ENCODE measurements at places on chromosomes 16 and 17.
A peak's percentile ranks its signal among the peaks of the same experiment; 100 is the strongest.

GRCh38 chr16:89744813-89745212 is 23.5 kb downstream of the ZNF276 start:
- DNase-seq: no peak

- peak; percentile 5 for DNase-seq
Observed at GRCh38 chr17:2801841-2802240, 5.6 kb downstream of the RAP1GAP2 start.

DNA sequence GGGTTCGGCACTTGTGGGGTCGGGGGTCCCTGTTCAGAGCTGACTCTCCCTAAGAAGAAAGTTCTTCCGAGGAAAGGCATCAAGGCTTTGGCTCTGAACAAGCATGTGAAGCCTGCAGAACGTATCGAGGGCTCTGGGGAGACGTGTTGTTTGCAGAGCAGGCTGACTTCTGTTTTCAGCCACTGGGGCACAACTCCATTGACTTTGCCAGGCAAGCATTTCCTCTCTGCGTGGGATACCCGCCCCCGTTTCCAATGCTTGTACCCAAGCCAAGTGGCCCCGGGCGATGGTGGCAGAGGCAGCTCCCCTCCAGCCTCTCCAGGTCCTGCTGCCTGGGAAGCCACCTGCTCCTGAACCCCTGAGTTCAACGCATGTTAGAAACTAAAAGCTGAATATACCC is 255.7 kb downstream of the RBFOX3 start:
- DNase-seq: no peak

GRCh38 chr16:63876103-63876502 is 1245.8 kb downstream of the CDH11 start:
- no peak for DNase-seq

DNA sequence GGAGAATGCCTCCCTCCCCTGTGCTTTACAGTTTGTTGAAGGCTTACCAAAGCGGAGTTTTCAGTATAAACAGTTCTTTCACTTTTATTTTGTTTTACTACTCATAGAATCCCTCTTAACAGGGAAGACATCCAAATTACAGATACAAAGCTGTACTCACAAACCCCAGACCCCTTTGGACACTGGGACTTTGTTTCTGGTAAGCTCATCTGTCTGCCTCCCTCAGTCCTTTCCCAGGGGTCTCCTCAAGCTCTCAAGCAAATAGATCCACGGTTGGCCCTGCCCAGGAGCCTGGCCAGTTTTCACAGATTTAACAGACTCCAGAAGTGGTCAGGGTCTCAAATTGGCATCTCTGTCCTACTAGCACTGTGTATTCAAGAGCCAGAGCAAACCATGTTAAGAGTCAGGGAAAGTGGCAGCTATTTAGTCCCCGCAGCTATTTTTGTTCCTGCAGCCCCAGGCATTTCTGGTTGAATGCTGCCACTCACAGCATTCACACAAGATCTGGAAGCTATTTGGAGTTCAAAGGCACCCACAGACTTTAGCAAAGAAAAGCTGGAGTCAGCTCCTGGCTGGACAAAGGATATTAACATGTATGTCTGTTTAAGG is 54.2 kb downstream of the TMEM100 start:
- no peak for DNase-seq

GRCh38 chr16:51390877-51391276 is 239.8 kb upstream of the SALL1 start:
- DNase-seq: no peak

DNA sequence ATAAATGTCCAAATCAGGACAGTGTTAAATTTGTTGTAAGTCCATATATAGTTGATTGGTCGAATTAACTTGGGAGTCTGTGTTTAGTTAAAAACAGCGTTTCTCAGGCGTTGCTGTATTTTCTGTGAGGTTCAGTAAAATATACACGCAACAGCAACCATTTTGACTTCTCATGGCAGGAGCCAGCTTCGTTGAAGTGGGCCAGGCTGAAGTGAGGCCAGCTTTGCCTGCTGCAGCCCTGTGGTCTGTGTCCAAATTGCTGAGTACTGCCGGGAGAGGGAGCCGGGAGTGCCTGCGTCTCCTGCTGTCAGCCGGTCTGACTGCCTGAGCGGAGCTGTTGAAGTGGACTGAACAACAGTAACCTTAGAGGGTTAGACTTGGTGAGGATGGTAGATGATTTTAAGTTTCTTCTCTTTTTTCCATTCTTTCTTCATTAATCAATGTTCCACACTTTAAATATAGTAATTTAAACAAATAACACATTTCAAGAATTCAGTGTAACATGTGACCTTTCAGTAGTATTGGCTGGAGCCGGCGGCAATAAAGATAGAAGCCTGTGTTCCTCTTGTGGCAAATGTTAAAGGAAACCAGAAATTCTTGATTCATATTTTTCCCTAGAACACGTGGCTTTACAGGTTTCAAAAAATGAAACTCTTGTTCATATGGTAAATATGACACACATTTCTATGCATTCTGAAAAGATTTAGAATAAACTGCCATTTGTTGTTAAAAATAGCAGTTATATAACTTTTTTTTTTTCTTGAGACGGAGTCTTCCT is 37.0 kb upstream of the ZNF750 start:
- DNase-seq: no peak

DNA sequence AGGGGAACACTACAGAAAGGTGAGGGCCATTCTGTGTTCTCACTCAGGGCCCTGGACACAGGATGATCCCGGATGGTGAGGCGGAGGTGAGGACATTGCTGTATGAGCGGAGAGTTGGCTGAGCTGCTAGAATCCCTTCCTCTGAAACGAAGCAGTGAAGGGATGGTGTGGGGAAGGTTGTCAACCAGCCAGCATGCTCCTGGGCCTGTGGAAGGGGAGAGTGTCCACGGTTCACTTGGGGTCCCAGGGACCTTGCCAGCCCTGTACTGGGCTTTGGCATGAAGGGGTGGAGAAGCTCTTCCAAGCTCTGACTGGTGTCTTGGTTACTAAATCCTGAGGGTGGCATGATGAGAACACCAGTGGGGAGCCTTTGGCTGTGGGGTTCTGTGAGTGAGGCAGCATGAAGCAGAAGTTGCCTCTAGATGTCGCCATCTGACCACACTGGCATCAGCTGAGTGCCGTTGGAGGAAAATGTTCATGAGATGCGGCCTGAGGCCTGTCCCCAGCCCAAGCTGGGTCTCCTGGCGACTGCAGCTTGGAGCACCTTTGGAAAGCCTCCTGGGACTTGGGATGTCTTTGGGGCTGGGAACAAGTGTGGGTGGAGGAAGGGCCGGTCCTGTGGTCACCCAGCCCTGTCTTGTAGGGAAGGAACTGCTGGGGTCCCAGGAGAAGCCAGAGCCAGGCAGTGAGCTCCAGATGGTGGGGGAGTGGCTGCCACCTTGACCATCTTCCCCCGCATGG is 14.8 kb downstream of the PDP2 start:
- no peak for DNase-seq

DNA sequence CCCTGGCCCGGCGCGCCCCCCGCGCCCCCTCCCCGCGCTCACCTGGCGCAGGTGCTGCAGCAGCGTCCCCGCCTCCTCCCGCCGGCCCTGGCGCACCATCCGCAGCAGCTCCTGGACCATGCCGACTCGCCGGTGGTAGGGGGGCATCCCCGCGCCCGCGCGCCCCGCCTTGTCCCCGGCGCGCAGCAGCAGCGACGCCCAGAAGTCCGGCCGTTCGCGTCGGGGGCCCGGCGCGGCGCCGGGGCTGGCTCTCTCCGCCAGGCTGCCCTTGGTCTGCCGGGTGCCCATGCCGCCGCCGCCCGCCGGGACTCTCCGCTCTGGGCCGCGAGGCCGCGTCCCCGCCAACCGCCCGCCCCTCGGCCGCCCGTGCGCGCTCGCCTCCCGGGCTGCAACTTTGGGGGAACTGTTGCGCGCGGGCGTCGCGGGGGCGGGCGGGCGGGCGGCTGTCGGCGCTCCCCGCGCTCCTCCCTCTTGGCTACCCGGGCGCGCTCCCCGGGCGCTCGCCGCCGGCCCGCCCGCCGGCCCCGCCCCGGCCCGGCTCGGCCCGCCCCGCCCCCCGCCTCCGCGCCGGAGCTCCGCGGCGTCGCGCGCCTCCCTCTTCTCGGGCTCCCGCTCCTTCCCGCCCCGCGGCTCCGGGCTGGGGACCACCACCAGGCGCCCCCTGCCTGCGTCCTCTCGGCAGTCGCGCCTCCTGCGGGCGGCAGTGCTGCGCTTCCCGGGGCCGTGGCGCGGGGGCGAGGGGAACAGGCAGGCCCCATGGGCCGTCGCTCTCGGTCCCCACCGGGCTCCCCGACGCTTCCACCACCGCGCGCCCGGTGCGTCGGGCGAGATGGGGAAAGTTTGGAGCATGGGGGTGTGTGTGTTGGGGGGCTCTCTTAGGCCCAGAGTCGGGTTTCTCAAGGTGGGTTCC is at the start of gene LRRC75A:
LRRC75A (minus strand) TSS at position 491 of the 910 bp plus-strand sequence; CDS start at position 288, 203 bp downstream.
- DNase-seq: no peak

DNA sequence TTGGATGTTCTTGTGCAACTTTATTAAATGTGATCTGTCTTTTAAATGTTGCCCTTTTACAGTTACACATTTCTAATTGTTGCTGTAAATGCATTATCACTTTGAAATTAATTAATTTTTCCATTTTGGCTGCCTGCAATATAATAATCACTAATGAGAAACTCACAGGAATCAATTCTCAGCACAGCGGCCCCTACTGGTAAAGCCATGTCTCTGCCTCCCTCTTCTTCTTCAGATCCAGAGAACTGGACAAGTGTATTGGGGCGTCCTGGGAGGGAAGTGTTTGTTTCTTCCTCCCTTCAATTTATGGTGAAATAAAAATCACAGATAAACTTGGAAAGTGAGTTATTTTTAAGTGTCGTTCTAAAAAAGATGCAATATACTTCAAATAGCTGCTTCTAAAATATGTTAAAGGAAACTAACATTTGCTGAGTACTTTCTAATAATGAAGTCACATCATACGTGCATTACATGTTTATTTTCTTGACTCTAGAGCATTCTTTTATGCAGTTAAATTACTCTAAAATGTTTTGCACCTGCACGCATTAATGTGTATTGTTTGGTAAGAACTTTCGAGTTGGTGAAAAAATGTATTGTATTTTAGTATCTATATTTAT is 338.0 kb downstream of the WWOX start:
- DNase-seq: no peak

- no peak for DNase-seq
Observed at GRCh38 chr17:8220783-8221662, 10.6 kb upstream of the AURKB start.

DNA sequence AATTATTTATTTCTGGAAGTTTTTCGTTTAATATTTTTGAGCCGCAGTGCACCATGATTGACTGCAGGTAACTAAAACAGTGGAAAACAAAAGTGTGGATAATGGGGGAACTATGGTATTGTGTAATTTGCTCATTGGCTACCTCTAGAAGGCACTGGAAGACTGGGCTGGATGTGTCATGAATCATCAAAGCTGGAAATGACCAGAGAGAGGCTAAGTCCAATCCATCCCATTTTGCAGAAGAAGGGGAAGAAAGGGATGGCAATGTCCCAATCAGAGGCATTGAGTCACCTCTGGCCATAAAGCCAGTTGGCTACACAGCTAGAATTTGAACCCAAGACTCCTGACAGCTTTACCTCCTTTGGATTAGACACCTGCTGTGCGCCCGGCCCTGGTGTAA is 29.3 kb downstream of the GLP2R start:
- DNase-seq: no peak

DNA sequence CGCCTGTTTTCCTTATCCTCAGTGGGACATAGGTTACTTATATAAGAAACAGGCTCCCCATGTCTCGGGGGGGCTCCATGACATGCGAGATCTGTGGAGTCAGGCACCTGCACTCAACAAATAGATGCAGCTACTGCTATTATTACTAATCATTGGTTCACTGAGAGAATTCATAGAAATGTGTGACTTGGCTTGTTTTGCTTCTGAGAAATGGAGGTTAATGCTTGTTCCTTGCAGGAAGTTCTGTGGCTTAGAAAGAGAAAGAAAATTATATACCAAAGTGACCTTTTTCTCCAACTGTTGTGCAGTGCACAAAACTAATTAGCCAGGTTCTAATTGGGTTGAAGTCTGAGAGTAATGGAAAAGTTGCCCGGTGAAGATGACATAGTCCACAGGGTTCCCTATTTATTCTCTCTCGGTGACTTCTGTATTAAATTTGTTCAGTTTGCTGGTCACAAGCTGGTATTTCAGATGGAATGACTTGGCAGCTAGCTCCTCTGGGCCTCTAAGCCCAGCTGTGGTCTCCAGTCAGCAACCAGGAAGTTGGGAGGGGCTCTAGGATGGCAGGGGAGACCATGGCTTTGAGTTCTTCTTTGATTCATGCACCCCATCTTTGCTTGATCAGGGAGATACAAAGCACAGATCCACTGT is 17.6 kb upstream of the MAF start:
- no peak for DNase-seq

DNA sequence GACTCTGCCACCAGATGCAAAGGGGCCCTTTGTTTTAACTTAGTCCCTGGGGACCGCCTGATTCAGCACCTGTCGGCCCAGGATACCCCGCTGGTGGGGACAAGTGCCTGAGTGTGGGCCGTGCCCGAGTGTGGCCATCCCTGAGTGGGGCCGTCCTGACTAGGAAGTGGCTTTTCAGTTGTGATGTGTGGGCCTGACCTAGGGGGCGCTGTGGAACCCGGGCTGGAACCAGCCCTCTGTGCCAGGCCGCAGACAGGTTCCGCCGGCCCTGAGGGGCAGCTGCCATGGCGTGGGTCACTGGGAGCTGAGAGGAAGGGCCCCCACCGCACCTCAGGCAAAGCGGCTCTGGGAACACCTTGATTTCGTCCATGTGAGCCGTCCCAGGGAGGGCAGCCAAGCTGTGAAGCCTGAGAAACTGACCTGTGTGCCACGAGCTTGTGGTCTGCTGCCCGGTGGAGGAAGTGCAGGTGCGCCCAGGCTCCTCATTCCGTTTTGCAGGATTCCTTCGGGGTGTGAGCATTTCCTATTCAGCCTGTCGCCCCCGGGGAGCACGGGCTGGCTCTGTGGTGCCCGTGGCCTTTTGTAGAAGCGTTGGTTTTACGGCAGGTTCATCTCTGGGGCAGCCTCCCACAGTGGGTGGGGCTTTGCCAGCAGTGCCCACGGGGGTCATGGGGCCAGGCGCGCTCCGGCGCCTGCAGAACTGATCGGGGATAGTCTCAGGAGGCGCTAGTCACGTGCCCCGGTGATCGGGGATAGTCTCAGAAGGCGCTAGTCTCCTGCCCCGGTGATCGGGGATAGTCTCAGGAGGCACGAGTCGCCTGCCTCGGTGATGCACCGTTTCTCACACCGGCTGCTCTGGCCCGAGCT is 5.3 kb downstream of the RPL13 start:
- no peak for DNase-seq

DNA sequence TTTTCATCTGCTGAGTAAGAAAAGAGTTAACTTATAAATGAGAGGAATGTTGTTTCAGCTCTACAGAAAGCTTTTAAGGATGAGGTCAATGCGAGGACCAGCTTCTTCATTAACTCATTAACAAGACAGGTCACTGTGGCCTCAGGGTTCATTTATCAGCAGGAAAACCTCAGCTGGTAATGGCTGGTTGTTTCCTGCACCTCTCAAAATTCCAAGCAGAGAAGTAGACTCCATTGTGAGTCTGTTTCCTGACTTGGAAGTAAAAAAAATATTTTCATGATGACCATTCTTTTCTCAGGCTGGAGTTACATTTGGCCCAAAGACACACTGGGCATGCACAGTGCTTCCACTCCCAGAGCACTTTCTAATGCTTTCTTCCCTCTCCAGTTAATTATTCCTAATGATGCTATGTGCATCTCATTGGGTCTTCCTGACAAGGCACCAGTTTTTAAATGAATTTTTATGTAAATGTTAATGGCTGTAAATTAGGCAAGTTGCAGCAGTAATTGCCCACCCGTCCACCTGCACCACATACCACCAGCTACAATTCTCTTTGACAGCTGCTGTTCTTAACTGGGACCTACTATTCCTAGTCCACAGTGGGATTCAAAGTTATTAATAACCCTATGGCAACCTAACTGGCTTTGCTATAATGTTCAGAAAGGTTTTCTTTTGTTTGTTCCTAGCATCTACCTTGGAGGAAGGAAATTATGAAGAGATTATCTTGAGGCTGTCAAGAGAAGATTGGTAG is 89.5 kb upstream of the BCAR1 start:
- no peak for DNase-seq

GRCh38 chr17:75756451-75757085 is 8.4 kb downstream of the GALK1 start:
- DNase-seq: no peak
